NCI-H1092 (cell line): ENCODE measurements at places on chromosomes 2 and 18.

- no peak for DNase-seq
Observed at GRCh38 chr2:166148500-166149400, 20.9 kb upstream of the SCN1A start.

DNA sequence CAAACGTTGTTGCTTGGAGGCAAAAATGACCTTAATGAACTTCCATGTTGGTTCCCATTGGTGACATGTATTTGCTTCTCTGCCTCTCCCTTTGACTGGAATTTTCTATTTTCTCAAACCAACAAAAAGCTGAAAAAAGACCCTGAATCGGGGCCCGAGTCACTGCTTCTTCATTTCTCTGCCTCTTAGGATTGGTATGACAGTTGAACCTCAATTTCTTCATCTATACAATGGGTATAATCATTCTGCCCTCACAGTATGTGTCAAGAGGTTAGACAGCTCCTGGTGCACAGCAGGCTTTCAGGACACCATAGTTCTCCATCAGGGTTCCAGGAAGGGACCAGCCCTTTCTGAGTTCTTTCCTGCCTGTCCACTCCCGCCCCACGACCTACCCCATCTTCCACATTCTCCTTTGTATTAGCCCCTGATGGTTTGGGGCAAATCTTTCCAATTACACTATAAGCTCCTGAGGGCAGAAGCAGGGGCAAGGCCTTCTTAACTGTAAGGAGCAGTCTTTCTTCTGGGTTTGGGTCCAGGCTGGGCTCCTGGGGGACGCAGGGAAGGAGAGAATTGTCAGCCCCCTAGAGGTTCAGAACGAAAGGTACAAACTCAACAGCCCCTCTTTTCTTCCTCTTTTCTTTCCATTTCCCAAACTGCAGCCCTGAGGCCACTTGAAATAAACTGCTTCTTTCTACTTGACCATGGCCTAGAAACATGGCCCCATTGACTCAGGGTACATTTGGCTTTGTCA lies 6.3 kb upstream of the PKDCC start:
- DNase-seq = no peak

DNA sequence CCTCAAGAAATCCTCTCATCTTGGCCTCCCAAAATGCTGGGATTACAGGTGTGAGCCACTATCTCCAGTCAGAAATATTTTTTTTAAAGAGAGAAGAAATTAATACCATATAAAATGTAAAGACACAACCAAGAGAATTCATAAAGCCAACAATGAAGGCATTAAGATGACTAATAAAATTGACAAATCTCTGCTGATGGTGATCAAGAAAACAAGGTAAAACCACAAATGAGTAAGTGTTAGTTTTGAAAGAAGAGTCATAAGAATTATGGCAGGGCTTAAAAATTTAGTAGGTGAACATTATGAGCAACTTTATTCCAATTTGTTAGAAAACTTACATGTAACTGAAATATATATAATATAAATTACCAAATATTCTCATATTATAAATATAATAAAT lies 752.8 kb upstream of the CELF4 start:
- DNase-seq = no peak

- no peak for DNase-seq
Observed at GRCh38 chr2:189782221-189782671, 1.9 kb downstream of the ORMDL1 start.

- DNase-seq = no peak
Observed at GRCh38 chr2:118800736-118801135, 46.7 kb downstream of the EN1 start.

- DNase-seq = no peak
Observed at GRCh38 chr2:214507032-214507431, 96.2 kb downstream of the VWC2L start.

GRCh38 chr2:16661936-16662839 lies 3.4 kb downstream of the CYRIA start:
- DNase-seq = no peak

- DNase-seq = no peak
Observed at GRCh38 chr18:50315100-50315871, 27.8 kb upstream of the CXXC1 start.

- no peak for DNase-seq
Observed at GRCh38 chr18:53610957-53611356, 613.5 kb downstream of the MBD2 start.
